ENCODE measurements at places on chromosomes 16 and 17. TPM values are rescaled to one million over a fixed set of nuclear protein-coding genes. Genes with fewer than 3 reads are reported as not detected.

C17orf58 gene
- 33.4 TPM for total RNA-seq

SRCIN1 gene
- total RNA-seq, result 2.7 TPM

ABCA3 gene
- 5.5 TPM for total RNA-seq

CDH1 gene
- 35.2 TPM for total RNA-seq

SSTR5 gene
- total RNA-seq, result 0.32 TPM
